ENCODE measurements at places on chromosomes 4 and X.

- no peak for DNase-seq
These were observed 28.6 kb downstream of the RNF175 start for GRCh38 chr4:153731239-153731638.

DNA sequence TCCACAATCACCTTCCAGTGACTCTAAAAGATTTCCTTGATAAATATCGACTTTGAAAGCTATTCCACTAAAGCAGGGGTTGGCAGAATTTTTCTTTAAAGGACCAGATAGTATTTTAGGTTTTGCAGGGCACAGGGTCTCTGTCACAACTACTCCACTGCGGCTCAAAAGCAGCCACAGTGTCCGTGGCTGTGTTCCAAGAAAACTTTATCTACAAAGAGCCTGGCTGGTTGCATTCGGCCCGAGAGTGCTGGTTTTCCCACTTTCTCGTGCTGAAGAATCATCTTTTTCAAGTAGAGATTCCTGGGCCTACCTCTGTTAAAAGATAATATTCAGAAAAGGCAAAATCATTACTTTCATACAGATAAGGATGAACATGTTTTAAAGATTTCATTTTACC is 55.6 kb downstream of the TSPAN7 start:
- no peak for DNase-seq

DNA sequence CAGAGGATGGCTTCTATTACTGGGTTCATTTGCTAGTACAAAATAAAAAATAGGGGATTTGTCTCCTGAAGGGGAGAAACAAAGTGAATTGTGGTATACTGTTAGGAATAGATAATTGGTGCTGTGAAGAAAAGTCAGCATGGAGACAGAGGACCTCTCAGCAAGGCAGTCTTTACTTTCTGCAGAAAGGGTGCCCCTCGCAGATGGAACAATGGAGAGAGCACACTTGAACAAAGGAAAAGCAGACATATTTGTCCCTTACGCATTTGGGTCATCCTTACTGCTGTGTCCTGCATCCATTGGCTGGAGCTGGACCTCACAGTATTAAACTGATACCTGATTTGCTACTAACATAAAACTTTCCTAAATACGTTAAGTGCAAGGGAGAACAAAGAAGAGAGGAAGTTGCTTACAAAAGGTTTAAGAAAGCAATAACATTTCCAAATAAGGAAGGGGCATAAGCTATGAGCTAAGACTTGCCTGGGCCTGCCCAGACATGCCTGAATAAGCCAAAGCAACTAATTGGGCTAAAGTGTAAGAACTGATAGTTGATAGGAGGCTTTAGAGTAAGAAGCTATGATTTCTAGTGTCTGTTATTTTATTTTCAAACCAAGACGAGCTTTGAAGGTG is 83.8 kb downstream of the CCKAR start:
- DNase-seq: no peak

DNA sequence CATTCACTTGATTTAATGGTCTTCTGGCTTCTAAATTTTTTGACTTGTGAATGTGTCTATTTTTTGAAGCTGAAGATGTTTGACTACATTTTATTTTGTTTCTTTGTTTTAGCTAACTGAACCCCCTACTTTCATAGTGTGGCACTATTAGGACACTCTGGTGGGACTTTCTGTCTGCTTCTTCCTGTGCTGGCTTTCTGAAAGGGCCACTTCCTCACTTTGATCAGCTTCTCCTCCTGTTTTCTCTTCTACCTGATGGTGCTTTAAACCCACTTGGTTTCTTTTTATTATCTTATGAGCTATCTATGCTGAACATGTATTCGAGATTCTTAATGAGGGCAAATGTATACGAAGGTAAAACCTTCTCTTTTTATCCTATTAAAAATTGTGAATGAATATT is 186.1 kb upstream of the CASK start:
- DNase-seq: no peak

GRCh38 chr4:154643493-154643892 is 31.0 kb upstream of the FGG start:
- DNase-seq: no peak

- DNase-seq: no peak
These were observed 470.6 kb upstream of the GALNTL6 start for GRCh38 chr4:171342646-171343045.

DNA sequence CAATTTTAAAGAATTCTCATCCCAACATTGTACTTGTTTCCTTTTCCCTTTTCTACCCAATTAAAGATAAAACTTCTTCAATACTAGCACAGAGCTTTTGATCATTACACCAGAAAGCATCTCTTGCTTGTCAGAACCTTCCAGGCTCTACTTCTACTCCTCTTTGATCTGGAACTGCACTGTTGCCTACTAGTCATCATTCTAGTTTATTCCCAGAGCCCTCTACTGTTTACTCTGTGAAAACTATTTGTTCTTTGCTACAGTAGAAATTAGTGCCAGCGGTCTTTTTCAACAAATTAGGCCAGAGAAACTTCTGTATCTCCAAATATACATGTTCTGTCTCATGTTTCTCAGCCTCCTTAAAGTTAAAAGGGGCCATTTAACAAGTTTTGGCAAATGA is 46.8 kb upstream of the TMPRSS11F start:
- DNase-seq: no peak

DNA sequence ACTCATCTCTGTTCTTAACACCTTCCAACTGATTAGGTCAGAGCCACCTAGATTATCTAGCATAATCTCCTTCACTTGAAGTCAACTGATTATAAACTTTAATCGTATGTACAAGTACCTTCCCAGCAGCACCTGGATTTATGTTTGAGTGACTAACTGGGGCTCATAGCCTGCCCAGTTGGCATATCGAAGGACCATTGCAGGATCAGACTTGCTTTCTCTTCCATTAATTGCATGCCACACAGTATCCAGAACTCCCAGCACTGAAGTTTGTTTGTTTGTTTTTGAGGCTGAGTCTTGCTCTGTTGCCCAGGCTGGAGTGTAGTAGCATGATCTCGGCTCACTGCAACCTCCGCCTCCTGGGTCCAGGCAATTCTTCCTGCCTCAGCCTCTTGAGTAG is 27.9 kb downstream of the GRK4 start:
- DNase-seq: no peak

GRCh38 chr4:57442831-57443291 is 332.7 kb upstream of the IGFBP7 start:
- DNase-seq: no peak
